ENCODE measurements at places on chromosomes 3 and 15. TPM values are rescaled to one million over a fixed set of nuclear protein-coding genes. Genes with fewer than 3 reads are reported as not detected.

The RASGRP1 gene
- total RNA-seq, result 102 TPM

DNA sequence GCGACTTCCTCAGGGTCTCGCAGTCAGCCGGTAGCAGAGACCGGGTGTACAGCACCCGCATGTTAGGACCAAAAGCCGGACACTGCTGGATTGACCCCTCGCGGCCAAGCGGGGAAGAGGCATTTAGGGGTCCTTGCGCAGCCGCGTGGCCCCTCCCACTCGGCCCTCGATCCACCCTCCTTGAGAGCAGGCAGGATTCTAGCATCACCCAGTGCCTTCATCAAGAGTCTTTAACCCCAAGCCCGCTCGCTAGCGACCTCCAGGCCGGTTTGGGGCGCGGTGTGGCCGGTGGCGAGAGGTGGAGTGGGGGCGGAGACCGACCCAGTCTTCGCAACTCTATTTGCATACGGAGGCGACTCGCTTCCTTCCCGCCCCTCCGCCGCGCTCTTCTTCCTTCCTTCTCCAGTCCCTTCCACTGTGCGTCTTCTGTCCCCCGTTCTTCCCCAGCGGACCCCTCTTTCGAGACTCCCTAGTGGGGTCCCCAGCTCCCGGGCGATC is at the start of gene ST6GAL1:
TSS of gene ST6GAL1 (plus strand) at position 384 of the 498 bp plus-strand sequence. CDS start 112,178 bp downstream, outside the sequence.
- peak; percentile 74 for DNase-seq

DNA sequence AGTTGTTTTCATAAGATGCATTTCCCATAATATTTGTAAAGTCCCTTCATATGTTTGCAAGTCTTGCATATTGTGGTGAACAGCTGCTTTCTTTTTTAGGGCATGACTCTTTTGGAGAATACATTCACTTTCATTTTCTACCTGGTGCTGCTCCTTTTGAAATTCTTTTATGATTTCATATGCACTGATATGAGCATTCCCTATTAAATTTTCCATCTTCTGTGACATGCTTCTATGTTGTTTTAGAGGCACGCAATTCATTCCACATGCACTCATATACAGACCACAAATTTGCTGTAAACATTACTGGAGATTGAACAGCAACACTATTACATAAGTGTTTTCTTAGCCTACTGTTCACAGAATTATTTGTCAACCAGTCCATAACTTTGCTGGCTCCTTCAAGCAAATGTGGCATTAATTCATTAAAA is 92.8 kb upstream of the TNFSF10 start:
- DNase-seq, result no peak

GRCh38 chr3:143956838-143957237 is 14.8 kb upstream of the DIPK2A start:
- no peak for DNase-seq

The PYGO1 gene
- total RNA-seq, result not detected

GRCh38 chr15:99321468-99321867 is 70.2 kb downstream of the LRRC28 start:
- DNase-seq, result no peak

The ZBTB11 gene
- total RNA-seq, result 22.7 TPM

The SELENOS gene
- total RNA-seq, result 18.4 TPM

The GOLGA6D gene
- 0.14 TPM for total RNA-seq

GRCh38 chr3:172062761-172063160 is 23.4 kb downstream of the FNDC3B start:
- DNase-seq, result no peak

The C3orf70 gene
- not detected for total RNA-seq

- DNase-seq, result no peak
Observed at GRCh38 chr15:79914728-79915127, 17.9 kb upstream of the MTHFS start.

GRCh38 chr3:153443961-153444360 is 281.9 kb downstream of the RAP2B start:
- no peak for DNase-seq

The OR5K1 gene
- not detected for total RNA-seq

DNA sequence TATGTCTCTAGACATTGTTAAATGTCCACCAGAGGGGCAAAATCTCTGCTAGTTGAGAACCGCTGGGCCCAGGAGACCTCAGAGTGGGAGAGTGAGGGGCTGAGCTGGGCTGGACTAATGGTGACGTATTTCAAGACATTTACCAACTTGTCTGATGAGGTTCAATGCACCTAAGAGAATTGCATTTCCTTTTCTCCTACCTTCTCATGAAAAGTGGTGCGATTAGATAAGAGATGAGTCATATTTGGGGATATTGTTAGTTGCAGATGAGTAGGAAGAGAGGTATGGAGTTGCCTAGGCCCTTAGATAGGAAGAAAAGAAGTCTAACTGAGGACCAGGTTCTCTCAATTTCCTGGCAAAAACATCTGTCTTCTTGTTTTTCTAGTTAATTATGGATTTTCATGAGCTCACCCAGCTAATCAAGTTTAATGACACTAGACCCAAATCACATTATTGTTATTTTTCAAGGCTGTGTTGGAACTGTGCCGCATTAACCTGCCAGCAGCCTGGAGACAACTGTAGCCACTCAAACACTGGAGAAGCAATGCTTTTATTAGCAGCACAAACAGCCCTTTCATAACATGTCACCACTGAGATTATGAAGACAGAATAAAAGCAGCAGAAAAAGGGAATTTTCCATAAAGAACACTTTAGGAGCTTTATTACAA is 144.2 kb downstream of the PDCD6IP start:
- DNase-seq, result no peak

GRCh38 chr3:30282154-30282696 is 324.2 kb upstream of the TGFBR2 start:
- no peak for DNase-seq

DNA sequence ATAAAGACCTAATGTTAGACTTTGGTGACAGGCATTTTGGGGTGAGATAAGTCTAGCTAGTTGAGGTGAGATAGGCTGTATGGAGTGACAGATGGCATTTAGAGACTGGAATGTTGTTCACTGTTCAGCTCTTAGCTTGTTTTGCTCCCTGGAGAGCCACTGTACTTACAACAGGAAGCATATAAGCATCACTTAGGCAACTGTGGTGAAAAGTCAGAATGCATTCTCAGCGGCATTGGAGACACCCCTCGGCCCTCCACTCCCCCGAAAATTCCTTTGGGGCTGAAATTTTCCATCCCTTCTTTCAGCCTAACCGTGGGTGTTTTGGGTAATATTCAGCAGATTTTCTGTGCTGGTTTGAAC is 73.4 kb downstream of the SLCO3A1 start:
- no peak for DNase-seq
